ENCODE measurements at places on chromosomes 13 and 19.

DNA sequence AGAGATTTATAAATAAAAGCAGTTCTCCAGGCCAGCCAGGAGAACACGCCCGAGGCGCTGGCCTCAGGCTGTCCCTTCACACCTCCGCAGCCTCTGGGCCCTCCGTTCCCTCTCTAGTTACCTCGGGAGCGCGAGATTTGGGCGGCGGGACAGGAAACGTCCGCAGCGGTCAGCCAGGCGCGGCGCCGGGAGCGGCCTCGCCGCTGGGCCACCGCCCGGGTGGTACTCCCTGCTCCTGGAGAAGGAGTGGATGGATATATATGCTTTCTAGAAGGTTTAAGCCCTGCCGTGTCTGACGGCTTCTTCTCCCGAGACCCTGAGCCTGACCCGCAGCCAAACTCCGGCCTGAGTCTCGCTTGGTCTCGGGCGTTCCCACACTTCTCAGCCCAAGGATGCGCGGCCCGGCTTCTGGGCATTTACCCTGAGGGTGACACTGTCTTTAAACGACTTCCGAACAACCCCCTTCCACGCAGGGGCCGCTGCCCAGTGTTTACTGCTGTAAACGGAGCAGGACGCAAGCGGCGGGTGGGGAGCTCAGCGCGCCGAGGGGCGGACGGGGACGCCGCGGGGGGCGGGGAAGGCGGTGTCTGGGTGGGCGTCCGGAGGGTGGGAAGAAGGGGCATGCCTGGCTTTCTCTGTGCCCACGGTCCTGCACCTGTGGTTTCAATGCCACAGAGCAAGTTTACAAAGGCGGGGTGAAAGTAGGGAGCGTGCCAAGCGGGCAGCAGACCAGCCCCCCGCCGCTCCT lies 2.0 kb upstream of the ZIC2 start:
- DNase-seq, result no peak

DNA sequence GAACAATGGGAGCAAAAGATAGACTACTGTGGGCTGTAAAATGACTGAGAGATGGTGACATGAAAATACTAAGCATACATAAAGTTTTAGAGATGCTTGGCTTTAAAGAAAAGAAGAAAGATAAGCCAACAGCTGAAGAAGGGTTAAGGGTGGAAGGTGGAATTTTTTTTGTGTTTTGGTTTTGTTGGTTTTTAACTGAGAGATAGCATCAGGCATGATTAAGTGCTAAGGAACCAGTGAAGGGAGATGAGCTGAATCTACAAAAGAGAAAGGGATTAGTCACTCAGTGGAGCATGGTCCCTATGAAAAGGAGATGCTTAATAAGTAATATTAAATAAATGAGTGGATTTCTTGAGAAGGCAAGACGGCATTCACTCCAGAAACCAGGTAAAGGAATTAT lies 12.5 kb upstream of the TBC1D4 start:
- DNase-seq, result no peak

DNA sequence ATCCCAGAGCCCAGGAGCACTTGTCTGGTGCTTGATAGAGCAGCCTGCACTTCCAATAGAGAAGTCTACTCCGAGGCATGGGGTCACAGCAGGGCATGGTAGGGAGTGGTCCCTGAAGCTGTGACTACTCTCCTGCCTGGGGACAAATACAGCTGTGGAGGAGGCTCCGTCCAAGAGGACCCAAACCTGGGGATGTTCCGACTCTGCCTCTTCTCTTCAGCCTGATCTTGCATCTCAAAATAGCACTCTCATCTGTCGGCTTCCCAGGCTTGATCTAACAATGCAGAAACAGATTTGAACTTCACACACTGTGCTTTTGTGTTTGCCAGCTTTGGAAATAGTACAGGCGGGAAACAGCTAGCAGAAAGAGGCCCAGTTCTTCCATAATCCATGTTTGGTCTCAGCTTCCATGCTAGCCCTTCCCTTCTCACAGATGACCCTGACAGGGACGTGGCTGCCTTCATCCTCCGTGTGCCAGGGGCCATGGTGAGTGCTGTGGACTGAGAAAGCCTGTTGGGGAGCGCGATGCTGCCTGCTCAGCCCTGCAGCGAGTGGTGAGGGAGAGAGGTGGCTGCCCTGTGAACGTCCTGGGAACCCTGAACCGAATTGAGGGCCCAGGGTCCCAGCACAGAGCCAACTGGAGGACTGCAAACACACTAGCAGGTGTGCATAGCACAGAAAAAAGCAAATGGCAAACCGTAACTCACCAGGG lies 150.3 kb upstream of the GPR12 start:
- DNase-seq, result no peak

- DNase-seq, result no peak
These were observed 10.3 kb downstream of the MBD3L2B start for GRCh38 chr19:7010722-7011593.

DNA sequence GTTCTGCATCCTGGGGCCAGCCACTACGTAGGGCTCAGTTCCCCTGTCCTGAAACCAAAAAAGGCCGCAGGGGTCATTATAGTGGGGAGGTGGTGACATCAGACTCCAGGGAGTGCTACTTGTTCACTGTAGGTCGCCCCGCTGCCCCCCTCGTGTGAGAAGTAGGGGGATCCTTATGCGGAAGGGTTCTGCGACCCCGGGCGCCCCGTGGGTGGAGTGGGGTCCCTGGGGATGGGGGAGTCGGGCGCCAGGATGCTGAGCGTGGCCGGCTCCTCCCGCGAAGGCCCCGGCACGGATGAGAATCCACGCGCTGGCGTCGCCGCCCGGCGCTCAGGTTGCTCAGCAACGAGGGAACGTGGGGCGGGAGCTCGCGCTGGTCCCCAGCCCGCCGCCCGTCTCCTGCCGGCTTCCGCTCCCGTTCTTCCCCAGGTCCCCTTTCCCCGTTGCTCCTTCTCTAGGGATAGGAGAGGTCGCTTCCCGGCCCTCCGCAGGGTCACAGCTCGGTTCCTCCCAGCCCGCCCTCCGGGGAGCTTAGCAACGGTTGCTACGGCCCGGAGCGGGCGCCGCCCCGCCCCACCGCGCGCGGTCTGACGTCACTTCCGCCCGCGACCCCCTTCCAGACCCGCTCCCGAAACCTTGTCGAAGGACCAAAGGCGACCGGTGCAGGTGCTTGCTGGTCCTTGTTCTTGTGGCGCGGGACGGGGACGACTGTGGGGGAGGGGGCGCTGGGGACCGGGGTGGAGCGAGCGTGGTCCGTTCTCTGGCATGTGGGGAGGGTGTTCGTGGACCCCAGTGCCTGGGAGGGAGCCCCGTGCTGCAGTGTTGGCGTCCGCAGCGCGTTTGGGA lies at the start of gene NAT14:
TSS of gene NAT14 (plus strand) at position 596 of the 846 bp plus-strand sequence. CDS start 521 bp downstream, outside the sequence.
- DNase-seq, result peak; percentile 40

DNA sequence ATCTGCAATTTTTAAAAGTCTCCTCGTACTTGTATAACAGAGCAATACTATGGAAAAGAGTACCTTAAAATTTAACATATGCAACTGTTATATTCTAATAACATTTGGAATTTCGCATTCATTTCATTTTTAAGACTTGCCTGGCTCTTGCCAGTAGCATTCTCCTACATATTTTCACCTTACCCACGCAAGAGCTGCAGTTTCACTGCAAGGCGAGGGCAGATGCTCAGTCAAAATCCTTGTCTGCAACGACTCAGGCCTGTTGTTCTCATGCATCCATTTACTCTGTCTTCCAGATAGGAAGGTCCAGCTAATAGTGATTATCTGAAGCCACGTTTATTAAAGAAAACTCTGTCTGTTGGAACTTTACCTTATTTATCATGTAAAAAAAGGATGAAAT lies 227.0 kb upstream of the RFC3 start:
- DNase-seq, result no peak

GRCh38 chr19:55694241-55694655 lies 19.2 kb downstream of the EPN1 start:
- no peak for DNase-seq

DNA sequence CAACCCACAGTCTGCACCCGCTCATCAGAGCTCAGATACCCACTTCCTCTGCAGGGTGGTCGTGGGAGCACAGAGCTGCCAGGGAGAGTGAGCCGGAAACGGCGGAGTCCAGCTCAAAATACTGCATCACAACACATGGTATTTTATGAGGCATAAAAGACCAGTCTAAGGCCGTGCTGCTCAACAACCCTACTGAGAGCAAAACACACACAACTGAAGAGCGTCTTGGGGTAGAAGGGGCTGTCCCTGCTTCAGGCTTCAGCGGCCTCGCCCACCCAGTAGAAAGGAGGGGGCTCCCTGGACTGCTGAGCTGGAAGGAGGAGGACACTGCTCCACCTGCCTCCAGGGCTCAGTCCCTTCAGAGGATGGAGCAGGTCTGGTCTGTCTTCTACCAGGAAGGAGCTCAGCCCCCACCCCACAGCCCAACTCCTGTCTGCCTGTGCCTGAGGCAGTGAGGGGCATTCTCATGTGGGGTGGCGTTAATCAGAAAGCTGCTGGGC lies 36.9 kb downstream of the NAXD start:
- no peak for DNase-seq

- no peak for DNase-seq
These were observed 4.6 kb downstream of the PTGIR start for GRCh38 chr19:46620267-46620666.

DNA sequence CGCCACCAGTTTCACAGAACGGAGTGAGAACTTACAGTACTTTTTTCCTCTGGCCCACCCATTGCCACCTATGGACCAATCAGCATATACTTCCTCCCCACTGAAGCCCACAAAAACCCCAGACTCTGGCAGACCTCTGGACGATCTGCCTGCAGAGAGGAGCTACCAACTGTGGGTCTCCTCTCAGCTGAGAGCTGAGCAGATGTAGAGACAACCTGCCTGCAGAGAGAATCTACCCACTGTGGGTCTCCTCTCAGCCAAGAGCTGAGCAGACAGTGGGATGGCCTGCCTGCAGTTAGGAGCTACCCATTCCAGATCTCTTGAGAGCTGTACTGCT lies 69.7 kb downstream of the PIBF1 start:
- DNase-seq, result no peak

DNA sequence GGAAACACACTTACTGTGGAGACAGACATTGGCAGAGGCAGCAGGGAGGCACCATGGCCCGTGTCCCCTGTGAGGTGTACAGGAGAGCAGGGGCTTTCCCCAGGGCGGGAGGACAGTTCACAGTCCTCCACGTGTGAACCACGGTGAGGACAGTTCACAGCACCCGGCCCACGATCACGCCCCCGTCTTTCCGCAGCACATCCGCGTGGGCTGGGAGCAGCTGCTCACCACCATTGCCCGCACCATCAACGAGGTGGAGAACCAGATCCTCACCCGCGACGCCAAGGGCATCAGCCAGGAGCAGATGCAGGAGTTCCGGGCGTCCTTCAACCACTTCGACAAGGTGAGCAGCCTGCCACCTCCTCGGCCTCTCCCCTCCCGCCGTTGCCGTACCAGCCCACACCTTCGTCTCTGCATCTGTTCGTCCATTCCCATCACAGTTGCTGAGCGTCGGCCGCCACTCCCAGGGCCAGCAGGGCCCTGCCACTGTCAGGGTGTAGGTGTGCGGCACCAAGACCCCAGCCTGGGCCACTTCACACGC lies 17.4 kb downstream of the CAPN12 start:
- DNase-seq, result peak; percentile 20

GRCh38 chr13:90793261-90793820 lies 554.1 kb upstream of the MIR17HG start:
- DNase-seq, result no peak

DNA sequence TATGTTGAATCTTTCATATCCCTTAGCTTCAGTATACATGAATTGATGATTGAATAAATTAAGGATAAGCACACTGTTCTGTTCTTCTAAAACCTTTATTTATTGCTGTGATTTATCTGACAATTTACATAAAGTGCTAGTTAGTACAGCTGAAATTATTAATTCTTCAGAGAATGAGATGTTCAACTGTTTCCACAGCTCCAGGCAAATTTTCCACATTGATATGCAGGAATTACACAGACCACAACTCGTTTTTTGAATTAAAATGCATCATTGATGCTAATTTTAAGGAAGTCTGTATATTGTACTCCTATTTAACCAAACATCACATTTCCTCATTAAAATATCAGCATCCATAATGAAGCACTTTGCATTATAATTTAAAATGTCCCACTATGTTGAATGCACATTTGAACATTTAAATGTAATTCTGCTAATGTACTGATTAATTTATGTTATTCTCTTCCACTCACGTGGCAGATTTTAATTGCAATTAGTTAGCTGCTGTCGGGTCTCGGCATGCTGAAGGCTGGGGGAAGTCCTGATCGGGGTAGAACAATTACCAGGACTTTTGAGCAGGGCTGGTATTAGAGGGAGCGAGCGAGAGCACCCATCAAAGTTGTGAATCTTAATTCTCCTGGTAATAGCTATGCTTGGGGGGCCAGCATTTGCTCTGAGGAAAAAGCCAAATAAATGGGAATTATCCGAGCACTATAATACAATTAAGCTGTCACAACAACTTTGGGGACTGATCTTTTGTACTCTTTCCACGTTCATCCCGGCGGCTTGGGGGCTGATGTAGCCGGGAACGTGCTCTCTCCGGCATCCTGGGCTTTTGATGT lies 136.7 kb upstream of the TMTC4 start:
- DNase-seq, result no peak

DNA sequence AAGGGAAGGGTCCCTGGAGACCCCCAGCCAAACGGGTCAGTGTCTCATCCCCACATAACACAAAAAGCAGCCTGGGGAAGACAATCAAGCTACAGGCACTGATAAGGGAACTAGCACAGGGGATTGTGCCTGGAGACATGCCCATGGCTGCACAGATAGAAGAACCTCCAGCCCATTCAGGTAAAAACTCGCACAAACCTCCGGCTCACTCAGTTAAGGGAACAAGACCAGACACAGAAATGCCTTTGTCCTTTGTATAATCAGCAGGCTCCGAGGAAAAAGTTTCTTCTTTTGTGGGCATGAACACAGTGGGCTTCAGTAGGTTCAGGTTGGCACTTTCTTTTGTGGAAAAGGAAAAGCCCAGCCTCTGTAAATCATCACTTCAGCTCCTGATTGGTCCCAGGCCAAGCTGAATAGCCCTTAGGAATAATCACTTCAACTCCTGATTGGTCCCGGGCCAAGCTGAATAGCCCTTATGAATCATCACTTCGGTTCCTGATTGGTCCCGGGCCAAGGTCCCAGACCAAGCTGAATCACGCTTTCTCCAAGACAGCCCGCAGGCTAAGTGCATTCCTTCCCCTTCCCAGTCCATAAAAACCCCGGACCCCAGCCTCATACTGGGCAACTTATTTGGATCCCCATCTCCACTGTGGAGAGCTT lies 5.0 kb upstream of the ZNF230 start:
- no peak for DNase-seq

- DNase-seq, result no peak
These were observed 234.2 kb downstream of the PCDH17 start for GRCh38 chr13:57865600-57866294.
